ENCODE measurements at places on chromosomes 4 and X.

GRCh38 chr4:112075129-112075753, 70.0 kb upstream of the FAM241A start:
- DNase-seq, result no peak

- no peak for DNase-seq
These were observed 191.0 kb upstream of the EMCN start for GRCh38 chr4:100708776-100709175.

DNA sequence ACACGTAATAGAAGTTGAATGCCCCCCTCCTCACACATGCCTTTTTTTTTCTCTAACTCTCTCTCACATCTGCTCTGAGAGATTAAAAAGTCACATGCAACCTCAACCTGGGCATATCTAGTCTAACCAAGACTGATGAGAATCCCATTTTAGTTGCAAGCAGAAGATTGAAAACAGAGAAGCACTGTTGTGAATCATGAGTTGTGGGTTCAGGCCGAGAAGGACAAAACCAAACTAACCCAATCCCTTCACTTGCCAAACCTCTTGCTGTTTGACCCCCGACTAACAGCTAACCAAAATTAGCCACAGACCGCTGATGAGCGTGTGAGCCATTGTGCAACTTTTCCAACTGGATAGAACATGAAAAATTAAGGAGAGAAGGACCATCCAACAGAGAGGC, 31.8 kb downstream of the CXCL1 start:
- no peak for DNase-seq

GRCh38 chr4:17194586-17194985, 296.1 kb upstream of the LDB2 start:
- DNase-seq, result no peak

DNA sequence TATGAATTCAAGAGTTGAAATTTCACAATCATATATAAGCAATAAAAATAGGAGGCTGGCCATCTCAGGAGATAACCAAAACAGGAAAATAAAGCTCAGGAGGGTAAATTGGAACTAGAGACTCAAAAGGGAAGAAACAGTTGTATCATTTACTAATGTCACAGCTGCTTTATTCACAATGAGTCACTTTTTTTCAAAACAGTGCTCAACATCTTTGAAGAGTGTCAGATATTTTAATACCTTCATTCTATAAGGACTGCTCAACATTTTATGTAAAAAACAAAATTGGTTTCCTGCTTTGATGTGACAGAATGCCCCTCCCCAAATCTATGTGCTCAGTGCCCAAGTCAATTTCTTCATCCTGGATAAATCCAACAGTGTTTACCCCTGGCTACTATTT, 97.7 kb downstream of the DDX60 start:
- no peak for DNase-seq

DNA sequence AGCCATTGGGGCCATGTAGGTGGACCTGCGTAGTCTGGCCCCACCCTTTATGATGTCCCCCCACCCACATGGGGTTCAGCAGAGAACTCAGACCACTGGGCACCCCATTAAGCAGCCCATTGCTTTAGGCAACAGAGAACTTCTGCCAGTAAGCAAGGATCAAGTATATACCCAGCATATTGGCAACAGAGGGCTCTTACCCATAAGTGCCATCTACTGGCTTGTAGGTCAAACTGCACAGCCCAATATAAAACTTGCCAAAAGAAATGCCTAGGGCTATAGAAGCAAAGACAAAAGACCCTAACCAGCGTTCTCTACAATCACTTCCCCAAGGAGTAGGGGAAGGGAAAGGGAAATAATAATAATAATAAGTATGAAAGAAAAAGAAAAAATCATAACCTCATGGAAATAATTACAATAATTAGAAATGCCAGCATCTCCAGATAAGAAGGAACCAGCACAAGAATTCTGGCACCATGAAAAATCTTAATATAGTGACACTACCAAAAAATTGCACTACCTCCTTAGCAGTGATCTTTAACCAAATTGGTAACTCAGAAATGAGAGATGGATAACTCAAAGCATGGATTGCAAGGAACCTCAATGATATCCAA, 1090.7 kb downstream of the FAT4 start:
- no peak for DNase-seq

DNA sequence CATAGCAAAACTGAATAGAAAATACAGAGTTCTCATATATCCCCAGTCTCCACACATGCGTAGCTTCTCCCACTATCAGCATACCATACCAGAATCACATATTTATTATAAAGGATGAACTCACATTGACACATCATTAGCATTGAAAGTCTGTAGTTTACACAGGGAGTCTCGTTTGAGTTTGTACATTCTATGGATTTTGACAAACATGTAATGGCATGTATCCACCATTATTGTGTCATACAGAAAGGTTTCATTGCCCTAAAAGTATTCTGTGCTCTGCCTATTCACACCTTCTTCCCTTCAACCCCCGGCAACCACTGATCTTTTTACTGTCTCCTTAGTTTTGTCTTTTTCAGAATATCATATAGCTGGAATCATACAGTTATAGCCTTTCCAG, 562.4 kb downstream of the KCTD8 start:
- no peak for DNase-seq

- DNase-seq, result no peak
These were observed 31.6 kb downstream of the TMEM31 start for GRCh38 chrX:103742339-103742738.

DNA sequence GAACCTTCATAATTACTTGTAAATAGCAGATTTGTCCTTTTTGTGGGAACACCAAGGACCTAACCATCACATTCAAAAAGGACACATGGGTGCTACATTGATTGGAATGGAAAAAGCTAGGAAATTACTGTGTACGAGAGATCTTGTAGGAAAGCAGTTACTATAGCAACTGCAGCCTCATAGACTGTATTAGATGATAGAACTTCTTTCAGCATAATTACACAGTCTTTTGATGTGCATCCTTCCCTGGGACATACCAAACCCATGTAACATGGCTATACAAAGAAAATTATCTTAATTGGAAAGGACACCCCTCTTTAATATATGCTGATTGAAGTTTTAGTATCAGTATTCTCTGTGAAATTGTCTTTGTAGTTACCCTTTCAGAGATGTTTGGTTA, 130.7 kb upstream of the CTSO start:
- DNase-seq, result no peak

DNA sequence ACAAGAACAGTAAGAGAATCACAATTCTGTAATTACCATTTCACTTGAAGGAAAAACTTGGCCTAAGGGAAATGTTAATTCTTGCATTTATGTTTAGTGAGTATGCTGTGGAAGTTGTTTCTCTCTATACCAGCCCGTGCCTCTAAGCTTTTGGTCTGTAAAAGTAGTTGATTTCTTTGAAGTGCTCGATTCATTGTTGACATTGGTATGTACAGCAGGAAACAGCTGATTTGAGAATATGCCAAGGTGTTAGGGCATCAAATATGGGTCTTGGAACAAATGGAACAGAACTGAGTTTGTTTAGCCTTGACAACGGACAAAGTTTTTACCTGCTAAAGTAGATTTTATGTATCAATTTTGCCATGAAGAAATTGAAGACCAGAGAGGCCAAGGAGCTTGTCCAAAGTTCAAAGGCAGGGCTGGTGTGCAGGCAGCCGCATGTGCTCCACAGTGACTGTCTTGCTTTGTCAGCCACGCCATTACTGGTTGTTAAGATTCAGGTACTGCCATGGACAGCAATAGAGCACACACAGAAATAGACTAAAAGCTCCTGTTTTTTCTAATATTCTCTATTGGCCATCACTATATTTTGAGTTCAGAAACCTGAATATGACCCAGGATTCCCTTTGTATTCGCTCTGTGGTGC, 75.5 kb upstream of the TLR3 start:
- DNase-seq, result no peak

DNA sequence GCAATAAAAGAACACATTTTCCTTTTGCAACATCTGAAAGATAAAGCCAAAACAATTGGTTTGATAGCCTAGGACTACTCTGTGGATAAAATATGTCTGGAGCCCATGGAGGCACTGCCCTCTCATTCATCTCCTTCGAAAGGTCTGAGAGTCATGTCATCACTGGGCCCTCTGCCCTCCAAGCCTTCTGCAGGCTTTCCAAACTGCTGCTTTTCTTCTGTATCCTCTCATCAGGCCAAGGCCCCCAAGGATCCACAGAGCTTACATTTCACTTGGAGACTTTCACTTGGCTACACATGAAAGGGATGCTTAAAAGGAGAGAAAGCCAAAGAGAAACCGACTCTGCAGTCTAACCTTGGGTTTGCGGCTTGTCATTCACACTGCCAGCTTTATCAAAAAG, 109.9 kb downstream of the SH3RF1 start:
- DNase-seq, result no peak

DNA sequence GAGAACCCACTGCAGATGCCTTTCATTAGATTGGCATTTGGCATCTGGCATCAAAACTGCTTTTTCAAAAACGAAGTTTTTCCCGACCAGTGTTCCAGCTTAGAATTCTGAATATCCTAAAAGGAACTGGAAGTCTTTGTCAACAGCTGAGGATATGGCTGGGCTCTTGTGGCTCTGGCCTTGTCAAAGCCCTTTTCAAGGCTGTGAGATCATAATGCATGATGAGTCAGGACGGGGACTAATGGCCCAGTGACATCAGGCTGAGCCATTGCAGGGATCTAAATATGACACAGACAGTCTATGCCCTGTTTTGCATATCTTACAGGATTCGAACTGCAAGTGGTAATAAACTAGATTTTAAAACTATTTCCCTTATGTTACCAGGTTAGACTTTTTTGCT, 306.4 kb downstream of the PTTG2 start:
- DNase-seq, result no peak

GRCh38 chr4:21577056-21577455, 371.5 kb downstream of the KCNIP4 start:
- no peak for DNase-seq

GRCh38 chr4:77154761-77155499, 2.1 kb upstream of the CCNG2 start:
- DNase-seq, result no peak

- DNase-seq, result no peak
These were observed 1569.3 kb downstream of the PCDH18 start for GRCh38 chr4:135963009-135963408.

- no peak for DNase-seq
These were observed 341.7 kb upstream of the NDST3 start for GRCh38 chr4:117692538-117692937.

DNA sequence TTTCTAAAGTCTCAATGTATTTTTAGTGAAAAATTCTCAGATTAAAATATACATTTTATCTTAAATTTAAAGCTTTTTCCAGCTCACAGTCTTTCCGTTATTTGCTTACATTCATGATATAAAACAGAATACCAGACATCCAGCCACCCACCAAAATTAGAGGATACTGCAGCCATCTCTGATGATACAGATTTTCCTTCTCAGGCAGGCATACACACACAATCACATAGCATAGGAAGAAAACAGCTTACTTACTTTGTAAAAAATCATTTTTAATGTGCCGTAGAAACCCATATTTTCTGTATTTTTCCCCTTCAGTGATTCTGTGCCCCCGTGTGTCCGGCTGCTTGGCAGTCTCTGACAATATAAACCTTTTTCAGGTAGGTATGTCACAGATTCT, 183.7 kb downstream of the FBXW7 start:
- DNase-seq, result no peak

DNA sequence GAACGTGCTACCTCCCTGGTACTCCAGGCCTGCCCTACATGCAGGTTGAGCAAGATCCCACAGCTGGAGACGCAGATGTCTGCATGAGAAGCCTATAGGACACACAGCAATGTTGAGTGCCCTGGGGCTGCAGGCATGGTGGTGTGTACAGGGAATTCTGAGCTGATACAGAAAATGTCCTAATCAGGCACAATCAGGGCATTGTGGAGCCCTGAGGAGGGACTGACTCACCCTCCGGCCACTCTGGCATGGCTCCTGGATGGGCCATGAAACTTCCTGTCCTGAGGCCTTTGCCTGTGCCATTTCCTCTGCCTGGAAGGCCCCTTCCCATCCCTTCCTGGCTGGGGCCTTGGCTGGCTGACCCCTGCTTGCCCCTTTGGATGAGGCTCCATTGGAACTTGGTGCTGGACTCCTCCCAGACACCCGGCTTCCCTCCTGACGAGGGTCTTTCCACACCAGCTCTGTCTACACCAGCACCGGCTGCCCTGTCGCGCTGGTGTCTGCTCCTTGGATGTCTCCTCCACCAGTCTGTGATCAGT, 16.7 kb upstream of the AFAP1 start:
- DNase-seq, result no peak

DNA sequence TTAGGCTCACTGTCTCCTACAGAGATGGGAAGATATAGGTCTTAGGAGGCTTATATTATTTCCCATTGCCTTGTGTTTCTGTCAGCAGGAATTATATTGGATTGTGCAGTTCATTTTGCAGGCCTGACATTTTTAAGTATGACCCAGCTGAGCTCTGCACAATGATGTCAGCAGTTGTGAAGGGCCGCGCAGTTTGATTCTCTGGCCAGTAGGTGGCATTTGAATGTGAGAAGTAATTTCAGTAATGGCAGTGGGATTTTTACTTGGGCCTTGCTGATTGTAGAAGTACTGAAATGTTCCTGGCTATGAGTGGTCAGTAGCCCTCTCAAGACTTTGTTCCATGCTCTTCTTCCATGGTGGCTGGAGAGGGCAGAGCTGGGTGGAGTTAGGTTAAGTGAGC, 247.2 kb upstream of the MTMR8 start:
- DNase-seq, result no peak

GRCh38 chr4:186651624-186652023, 72.0 kb downstream of the FAT1 start:
- peak; percentile 72 for DNase-seq

DNA sequence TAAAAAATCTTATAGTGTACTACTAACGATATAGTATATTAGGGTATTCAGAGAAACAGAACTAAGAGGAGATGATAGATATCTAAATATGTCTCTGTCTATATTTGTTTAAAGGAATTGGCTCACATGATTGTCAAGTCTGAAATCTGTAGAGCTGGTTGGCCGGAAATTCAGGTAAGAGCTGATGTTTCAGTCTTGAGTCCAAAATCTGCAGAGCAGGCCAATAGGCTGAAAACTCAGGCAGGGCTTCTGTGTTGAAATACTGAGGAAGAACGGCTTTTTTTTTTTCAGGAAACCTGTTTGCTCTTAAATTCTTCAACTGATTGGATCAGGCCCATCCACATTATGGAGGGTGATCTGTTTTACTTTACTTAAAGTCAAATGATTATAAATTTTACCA, 31.7 kb downstream of the PGRMC2 start:
- no peak for DNase-seq

DNA sequence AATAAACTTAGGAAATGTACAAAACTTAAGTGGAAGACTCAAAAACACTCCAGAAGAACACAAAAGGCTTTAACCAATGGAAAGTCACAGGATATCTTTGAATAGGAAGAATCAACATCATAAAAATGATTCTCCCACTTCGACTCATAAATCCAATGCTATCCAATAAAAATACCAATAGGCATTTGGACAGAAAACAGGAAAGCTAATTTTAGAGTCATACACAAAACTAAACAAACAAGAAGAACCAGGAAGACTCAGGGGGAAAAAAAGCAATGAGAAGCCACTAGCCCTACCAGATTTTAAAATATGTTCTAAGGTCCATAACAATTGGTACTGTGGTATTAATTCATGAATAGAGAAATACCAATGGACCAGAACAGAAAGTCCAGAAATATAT, 28.2 kb downstream of the SLC9A7 start:
- no peak for DNase-seq

GRCh38 chrX:53332204-53332603, 50.8 kb upstream of the IQSEC2 start:
- no peak for DNase-seq

Measured in NCI-H1105 (cell line).